ENCODE measurements at places on chromosomes 4 and X.

DNA sequence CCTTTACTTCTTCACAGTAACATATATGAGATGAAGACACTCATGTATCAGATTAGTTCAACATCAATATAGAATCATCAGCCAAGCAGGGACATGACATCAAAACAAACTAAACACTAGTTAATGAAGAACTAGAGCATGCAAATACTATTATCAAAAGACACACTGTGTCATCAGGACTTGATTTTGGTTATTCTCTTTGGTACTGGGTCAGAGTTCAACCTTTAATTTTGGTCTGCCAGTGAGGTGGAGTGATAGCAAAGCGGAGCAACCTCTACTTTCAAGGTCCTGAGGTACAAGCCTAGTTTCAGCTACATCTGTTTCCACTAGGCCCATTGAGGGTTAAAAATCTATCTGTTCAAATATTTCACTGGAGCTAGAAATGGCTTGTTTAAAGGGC is 70.5 kb downstream of the TEX13A start:
- no peak for DNase-seq

DNA sequence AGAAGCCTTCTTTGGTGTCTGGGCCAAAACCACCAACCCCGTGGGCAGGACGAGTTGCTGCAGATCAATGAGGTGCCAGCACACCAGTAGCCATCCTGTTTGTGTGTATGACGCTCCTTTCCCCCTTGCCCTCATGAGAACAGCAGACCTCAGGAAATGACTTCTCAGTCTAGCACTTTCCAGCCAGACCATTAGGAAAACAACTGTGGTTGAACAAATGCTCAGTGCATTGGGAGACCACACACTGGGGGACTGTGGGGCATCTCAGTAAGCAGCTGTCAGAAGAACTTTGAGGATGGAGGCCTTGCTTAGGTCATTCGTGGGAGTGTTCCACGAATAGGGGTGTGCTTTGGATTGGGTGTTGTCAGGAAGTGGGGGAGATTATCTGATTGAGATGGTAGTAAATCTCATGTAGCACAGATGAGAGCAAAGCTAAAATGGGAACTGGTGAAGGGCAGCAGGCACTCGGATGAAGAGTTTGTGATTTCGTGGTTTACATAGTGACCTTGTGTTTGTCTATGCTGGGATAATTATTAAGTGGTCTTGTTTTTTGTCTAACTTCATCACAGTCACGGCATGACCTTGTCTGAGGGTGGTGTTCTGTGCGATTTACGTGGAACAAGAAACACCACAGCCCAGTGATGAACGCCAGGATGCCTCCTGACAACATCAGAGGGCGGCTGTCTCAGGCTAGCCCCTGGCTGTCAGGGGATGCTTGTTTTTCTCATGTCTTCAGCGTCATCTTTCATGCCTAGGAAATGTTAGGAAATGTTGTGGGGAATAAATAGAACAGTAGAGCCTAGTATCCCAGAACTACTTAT is 70.1 kb downstream of the USP46 start:
- DNase-seq, result no peak

- no peak for DNase-seq
Observed at GRCh38 chr4:165874072-165874790, 1.2 kb downstream of the TLL1 start.

GRCh38 chrX:103092942-103093341 is at the start of gene NXF3:
TSS of gene NXF3 (minus strand) at chrX:103093143. CDS start at chrX:103093023, 120 bp downstream.
- no peak for DNase-seq

DNA sequence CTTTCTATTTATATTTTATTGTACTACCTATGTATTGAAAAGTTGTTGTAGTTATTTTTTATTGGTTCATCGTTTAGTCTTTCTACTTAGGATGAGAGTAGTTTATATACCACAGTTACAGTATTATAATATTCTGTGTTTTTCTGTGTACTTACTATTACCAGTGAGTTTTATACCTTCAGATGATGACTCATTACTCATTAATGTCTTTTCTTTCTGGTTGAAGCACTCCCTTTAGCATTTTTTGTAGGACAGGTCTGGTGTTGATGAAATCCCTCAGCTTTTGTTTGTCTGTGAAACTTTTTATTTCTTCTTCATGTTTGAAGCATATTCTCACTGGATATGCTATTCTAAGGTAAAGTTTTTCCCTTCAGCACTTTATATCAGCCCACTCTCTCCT is 7.7 kb downstream of the LUZP4 start:
- no peak for DNase-seq

- DNase-seq, result no peak
Observed at GRCh38 chr4:657834-658667, 16.0 kb downstream of the ATP5ME start.

DNA sequence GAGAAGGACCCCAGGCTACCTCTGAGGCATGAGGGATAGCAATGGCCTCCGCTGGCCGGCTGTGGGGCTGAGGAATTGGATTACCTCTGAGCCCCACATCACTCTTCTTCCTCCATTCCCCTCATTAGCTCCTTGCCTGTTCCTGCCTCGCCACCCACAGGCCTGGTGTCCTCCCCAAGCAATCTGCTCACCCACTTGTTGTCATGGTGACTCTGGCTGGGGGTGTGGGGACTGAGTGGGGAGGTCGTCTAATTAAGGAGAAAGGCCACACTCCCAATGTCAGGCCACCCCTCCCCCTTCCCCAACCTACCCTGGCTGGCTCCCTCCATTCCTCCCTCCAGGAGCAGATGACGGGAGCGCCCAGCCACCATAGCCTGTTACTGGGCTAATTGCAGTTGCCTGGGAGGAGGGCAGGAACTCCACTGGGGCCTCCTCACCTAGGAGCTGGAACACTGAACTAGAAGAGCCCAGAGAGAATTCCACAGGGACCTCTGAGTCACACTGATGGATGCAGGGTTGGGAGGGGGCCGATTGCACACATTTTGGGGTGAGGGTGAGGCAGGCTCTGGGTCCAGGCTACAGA is 20.7 kb downstream of the NALF2 start:
- DNase-seq, result no peak

GRCh38 chr4:113692809-113693411 is 68.6 kb downstream of the CAMK2D start:
- DNase-seq, result no peak

- no peak for DNase-seq
Observed at GRCh38 chr4:139611391-139611790, 54.2 kb upstream of the MGST2 start.

DNA sequence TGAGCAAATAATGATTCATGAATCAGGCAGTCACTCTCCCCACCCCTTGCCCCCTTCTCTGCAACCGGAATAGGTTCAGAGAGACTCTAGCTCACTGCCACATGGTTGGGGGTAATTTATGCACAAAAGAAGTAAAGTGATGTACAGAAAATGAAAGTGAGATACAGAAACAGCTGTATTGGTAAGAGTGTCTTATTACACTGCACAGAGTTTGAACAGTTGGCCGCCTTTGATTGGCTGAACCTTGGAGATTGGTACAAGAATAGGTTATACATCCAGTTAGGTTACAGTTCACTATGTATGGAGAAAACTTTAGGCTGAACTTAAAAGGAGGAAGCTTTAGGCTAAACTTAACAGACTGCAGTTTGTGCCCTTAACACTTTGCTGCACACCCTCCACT is 34.6 kb upstream of the DIAPH2 start:
- DNase-seq, result no peak

GRCh38 chrX:124820738-124821137 is 474.4 kb downstream of the SH2D1A start:
- no peak for DNase-seq

DNA sequence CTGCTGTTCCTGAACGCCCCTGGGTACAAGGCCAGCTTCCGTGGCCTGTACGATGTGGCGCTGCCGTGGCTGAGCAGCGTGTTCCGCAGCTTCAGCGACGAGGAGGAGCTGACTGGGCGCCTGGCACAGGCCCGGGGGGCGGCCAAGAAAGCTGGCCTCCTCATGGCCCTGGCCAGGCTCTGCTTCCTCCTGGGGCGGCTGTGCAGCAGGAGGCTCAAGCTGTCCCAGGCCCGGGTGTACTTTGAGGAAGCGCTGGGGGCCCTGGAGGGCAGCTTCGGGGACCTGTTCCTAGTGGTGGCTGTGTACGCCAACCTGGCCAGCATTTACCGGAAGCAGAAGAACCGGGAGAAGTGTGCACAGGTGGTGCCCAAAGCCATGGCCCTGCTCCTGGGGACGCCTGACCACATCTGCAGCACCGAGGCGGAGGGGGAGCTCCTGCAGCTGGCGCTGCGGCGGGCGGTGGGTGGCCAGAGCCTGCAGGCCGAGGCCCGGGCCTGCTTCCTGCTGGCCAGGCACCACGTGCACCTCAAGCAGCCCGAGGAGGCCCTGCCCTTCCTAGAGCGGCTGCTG is 28.2 kb downstream of the SH3TC1 start:
- no peak for DNase-seq

DNA sequence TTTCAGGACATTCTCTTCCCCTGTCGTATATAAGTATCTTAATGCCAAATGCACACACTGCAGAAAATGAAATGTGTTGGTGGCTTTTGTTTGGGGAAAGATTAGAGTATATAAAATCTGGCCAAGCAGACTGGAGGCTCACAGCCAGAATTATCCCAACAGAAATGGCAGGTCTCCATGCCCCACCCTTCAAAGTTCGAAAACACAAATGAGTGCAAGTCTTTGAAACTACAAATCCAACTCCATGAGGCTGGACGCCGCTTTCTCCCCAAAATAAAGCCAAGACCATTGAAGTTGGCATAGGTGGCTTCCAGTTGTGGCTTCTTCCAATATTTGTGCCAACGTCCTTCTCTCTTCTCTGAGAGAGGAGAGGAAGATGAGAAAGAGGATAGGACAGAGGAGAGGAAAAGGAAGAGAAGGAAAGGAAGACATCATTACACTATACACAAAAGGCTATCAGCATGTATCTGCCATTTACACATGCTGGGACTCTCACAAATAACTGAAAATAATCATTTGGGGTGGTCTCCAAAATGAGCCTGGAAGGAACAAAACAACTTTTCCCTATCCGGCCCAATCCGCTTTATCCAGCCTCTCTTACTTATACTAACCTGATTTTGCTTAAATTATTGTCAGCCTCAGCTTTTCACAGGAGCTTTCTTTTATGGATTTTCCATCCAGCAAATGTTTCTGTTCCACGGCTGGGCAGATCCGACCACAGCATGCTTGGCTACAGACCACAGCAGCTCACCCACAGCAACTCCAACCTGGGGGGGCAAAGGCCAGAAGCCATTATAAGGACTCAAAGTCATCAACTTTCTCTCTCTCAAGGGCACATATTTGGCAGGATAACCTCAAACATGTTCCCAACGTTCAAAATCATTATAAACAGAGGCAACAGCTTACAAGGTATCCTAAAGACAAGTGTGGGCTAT is 71.7 kb downstream of the APBB2 start:
- DNase-seq, result no peak

- no peak for DNase-seq
Observed at GRCh38 chr4:125750828-125751466, 436.2 kb downstream of the FAT4 start.

- DNase-seq, result no peak
Observed at GRCh38 chr4:138507522-138507921, 265.4 kb upstream of the SLC7A11 start.

DNA sequence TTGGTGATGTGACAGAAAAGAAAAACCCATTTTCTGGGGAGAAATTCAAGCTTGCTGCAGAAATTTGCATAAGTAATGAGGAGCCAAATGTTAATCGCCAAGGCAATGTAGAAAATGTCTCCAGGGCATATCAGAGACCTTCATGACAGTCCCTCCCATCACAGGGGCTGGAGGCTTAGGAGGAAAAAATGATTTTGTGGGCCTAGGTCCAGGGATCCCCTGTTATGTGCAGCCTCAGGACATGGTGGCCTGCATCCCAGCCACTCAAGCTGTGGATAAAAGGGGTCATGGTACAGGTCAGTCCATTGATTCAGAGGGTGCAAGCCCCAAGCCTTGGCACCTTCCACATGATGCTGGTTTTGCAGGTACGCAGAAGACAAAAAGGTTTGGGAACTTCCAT is 90.7 kb downstream of the TGIF2LX start:
- DNase-seq, result no peak

DNA sequence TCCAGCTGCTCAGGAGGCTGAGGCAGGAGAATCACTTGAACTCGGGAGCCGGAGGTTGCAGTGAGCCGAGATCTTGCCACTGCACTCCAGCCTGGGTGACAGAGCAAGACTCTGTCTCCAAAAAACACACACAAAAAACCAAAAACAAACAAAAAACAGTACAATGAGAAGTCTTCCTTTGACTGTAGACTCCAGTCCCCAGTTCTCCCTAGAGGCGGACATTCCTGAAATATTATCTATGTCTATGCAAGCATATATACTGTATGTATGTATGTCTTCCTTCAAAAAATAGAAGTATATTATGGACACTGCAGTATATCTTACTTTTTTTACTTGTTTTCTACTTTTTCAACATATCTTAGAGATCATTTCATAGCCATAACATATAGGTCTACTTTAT is 10.2 kb upstream of the FGF2 start:
- no peak for DNase-seq

DNA sequence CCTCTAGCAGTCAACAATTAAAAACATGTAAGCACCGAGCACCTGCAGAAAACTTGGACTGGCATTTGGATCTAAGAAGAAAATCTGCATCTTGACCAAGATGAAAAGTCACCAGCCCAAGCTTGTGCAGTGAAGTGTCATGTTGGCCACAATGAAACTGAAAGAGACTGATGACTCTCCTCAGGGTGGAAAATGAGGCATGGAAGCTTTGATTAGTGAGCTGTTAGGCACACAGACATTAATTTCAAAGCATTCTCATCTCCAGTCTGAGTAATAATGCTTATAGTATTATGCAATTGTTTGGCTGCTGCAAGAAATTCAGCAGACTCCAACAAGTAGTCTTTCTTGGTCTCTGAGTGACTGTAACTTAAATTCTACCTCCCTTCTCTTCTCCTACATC is 150.1 kb downstream of the AR start:
- DNase-seq, result no peak

- no peak for DNase-seq
Observed at GRCh38 chrX:15221321-15221720, 48.6 kb downstream of the ASB9 start.

DNA sequence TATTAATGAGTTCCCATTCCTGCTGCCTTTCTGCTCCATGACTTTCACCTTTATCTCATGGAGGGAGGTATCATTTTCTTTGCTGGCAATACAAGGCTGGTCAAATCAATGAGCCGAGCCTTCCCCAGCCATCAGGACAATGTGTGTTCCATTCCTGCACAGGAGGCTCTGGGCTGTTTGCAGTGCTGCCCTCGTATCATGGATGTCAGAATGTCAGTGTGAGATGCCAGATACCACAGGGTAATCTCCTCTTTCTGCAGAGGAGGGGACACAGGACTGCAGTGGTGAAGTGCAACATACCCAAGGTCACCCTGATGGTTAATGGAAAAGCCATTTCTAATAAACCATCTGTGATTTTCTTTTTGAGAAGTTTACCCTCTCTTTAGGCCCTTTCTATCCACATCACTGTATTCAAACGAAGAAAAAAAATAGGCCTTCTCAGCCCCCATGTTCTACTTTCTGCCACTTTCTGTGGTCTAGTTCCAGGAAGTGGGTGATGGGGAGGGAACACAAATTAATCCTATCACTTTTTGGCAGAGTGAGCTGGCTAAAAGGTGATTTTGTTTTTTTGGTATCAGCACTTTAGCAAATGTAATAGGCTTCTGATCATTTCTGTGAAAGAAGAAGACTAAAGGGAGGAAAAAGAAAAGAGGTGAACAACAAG is 490.2 kb upstream of the BOD1L1 start:
- DNase-seq, result no peak
